ENCODE measurements at places on chromosomes 1 and 21.

GRCh38 chr1:97163591-97164275, 442.1 kb downstream of the PTBP2 start:
- DNase-seq, result no peak

DNA sequence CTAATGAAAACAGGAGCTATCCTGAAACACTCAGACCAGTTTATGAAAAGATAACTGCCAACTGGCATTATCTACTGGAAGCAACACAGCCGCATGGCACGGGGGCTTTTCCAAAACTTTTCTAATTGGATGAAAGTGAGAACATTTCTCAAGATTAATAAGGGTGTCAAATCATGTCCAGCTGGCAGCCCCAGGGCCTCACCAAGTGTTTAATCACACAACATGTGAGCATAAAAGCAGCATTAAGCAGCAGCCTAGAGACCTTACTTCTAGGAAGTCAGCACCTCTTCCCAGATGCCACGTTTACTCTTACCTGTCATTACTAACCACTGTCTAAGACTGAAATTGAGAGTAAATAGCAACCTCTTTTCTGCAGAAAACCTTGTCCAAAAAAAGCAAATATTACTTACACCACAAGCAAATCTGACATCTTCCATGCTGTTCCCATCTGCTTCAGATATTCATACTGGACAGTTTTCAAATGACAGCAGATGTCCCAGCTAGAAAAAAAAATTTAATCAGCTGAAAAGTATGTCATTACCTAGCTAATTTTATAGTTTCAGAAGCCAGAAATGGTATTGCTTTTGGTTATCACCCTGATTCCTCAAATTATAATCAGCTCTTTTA, 341.5 kb upstream of the ZP4 start:
- no peak for DNase-seq

- DNase-seq, result no peak
Measured at GRCh38 chr1:51624855-51625254, 8.0 kb downstream of the OSBPL9 start.

DNA sequence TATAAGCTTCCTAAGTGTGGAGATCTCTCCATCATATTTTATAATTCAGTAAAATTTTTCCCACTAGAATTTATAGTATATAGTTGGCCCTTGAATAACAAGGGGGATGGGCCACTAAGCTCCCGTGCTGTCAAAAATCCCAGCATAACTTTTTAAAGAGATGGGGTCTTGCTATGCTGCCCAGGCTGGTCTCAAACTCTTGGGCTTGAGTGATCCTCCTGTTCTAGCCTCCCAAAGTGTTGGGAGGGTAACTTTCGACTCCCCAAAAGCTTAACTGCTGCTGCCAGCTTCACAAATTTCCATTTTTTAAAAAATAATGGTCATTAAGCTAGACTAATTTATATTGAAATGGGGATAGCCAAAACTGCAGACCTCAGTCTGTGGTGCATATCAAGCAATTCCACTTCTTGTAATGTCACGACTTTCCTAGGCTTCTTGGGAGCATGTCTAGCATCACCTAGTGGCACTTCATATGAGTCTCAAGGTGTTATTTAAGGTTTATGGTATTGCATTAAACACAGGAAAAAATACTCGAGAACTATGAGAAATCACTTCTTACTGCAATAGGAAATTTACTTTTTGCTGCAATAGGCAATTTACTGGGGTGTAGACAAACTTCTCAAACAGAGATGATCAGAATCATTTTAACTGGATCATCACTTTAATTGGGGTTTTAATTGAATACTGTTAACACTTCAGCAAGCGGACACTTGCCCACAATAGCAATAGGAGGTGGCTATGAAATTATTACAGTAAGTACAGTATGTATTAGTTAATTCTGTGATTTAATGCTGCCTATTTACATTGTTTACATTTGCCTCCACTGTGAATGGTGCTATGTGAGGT, 19.3 kb upstream of the ACTA1 start:
- DNase-seq, result peak; percentile 15

- no peak for DNase-seq
Measured at GRCh38 chr1:42949312-42950115, 9.2 kb downstream of the SLC2A1 start.

- DNase-seq, result no peak
Measured at GRCh38 chr1:204988196-204988595, 54.8 kb upstream of the CNTN2 start.

DNA sequence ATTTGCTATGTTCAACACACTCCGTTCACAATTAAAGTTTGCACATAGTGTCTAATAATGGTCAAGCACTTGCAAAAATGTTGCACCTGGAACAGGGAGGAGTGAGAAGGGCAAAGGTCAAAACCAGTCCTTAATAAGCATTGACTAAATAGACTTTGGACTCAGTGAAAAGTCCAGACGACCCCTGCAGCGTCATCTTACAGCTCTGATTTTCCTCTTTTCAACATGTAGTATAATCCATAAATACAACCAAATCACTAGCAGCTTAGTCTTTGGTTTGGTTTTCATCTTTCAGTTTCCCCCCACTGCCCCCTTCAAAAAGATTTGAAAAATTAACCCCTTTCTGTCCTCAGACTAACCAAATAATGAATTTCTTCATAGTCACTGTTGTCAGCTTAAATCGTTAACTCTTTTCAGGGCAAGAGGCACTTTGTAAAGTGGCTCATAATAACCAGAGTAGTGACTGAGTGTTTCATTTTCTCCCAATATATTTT, 290.3 kb downstream of the PTPRC start:
- no peak for DNase-seq

- no peak for DNase-seq
Measured at GRCh38 chr1:119485201-119485600, 21.8 kb upstream of the HSD3B1 start.

DNA sequence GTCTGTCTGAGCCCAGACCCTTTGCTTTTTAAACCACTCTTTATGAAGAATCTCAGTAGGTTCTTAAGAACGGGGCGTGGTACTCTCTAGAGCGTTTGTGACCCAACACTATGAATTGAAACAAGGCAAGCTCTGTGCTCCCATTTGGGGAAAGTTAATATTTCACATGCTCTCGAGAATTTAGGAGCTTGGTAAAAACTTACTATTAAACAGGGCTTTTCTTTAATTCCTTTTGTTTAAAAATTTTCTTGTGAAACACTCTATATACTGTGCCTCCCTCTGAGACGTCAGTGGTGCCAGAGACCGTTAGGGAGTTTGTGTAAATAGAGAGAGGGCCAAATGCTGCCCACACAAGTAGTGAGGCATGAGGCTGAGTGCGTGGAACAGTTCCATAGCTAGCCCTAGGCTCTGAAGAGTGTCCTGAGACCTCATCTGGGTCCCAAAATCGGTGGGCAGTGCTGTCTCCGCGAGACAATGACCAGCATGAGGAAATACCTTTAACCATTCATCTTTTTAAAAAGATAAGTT, 144.7 kb downstream of the ROR1 start:
- no peak for DNase-seq

DNA sequence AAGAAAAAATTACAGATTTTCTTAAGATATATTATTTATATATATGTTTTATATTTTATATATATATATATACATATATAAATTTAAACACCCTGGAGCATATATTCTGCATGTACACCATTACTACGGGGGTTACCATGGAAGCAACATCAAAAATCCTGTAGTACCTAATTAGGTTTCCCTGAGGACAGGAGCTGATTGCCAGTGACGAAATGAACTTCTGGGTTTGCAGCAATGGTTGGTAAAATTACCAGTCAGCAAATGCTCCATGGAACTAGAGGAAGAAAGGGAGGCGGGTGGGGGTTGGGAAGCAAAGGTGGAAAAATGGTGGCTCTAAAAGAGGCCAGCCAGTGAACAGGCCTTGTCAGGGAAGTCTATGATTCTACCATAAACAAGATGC, 89.5 kb downstream of the KCNN3 start:
- no peak for DNase-seq

DNA sequence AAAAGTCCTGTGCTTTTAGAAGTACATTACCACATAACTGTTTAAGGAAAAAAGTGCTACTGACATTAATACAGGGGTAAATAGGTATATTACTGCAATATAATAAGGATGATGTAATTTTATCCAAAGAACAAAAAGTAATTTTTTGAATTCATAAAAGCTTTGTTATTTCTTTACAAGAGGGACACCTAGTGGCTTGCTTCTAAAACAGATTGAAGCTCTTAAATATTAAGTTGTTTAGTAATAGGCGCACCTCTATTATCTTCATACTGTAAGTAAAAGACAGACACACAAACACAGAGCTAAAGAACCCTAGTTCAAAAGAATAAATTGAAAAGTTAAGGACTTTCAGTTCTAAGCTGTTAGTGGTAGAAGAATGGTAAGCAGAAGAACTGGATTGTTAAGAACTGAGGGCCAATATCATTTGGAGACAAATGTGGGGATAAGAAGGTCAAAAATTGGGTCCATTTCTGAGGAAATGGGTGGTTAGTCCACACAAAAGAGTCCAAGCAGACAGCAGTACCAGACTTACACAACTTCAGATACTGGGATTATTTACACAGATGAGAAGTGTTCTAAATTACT, 15.4 kb downstream of the ZNHIT6 start:
- DNase-seq, result peak; percentile 86

DNA sequence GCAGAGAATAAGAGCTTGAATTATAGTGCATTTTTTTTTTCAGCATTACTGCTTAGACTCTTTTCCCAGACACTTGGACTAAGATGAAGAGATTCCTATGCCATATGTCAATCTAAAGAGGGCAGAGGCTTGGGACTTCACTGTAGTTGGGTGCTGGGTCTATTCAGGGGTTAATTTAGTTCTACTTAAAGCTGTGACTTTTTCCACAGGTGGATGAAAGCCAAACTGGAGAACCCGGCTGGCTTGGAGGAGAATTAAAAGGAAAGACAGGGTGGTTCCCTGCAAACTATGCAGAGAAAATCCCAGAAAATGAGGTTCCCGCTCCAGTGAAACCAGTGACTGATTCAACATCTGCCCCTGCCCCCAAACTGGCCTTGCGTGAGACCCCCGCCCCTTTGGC, 104.8 kb downstream of the ATP5PO start:
- no peak for DNase-seq

DNA sequence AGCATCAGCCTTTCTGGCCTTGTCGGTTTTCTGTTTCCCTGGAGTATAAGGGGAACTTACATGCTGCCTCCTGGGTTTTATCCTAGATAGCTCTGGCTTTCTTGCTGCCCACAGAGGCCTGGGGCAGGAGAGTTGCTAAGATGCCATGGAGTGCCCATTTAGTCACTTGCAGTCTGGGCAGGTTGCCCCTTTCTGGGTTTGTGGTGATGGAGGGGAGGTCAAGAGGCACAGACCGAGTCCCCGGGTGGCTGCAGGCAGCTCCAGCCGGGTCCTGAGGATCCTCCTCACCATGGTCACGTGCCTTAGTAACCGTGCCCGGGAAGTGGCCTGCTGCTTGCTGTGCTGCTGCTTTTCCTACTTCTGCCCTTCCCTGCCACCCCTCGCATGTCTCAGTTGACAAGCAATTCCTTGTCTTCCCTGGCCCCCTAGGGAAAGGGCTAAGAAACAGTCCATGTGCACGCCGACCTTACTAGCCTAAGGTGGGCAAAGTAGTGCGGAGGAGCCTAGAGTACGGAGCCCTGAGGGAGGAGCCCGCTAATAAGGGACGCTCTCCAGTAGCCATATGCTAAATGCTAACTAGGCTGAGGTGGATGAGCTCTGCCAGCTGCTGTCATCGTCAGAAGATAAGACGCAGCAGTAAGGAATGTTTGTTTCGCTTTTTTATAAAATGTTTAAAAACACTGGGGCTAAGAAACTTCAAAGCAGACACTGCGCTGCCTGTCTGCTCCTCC, 34.8 kb downstream of the CLCA1 start:
- no peak for DNase-seq

- DNase-seq, result no peak
Measured at GRCh38 chr1:82044111-82044510, 243.4 kb downstream of the ADGRL2 start.

DNA sequence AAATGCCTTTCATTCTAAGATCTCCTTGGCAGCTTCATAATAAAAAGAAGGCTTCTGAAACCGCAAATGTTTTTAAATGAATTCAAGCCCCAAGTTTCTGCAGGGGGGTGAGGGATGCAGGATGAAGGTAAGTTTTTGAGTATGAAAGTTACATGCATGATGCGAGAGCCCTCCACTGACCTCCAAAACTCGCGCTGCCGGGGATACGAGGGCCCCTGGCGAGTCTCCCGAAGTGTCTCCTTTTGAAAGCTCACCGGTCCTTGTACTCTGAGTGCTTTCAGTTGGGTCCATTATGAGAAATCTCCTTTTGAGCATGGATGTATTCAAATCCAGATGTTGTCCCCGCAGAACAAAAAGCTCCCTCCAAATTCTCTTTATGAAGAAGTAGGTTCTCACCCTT, 18.9 kb upstream of the ZC3H12A start:
- no peak for DNase-seq

- DNase-seq, result no peak
Measured at GRCh38 chr1:209876078-209876800, 48.5 kb downstream of the UTP25 start.

- no peak for DNase-seq
Measured at GRCh38 chr1:39566441-39567137, 10.0 kb downstream of the PABPC4 start.

DNA sequence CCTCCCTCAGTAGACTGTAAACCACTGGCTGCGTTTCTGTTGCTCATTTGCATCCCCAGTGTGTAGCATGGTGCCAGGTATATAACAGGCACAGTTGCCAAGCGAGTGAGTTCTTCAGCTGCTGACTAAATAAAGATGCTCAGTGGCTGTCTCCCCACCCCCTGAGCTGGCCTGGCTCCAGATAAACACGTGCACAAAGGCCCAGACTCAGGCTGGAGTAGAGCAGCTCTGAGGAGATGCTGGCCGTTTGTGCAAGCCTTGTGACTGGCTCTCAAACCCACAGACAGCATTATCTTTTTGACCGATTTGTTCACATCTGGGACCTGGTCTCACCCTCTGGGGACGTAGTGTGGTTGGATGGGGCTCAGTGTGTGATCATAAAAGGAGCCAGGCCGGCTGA, 7.1 kb downstream of the CHRNB2 start:
- DNase-seq, result no peak

DNA sequence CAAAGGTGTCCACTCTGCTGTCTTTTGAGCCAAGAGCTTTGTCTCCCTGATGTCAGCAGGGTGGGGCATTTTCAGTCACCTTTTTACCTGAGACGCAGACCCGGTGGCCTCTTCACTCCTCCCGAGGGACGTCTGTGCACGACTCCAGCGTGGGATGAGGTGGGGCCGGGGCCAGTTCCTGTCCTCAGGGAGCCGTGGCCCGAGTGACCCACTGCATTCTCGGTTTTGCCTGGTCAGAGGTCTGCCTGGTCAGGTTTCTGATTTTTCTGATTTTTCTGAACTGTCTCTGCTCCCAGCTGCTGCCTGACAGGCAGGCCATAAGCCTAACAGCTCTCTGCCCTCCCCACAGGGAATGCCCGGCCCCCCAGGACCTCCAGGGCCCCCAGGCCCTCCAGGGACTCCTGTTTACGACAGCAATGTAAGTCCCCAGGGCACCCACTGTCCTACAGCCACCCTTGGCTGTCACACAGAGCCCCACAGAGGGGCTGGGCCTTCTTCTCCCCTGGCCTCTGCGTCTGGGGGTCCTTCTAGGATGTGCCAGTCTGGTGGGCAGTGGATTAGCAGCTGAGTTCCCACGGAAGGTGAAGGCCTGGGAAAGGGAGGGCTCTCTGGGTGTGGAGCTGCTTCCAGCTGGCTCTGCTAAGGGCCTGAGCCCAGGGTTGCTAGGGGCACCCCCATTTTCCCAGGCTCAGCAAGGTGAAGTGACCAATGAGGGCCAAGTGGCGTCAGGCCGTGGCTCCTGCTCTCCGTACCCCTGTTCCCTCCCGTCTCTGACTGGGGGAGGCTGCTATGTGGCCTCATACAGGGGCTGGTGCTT, 45.9 kb downstream of the SLC19A1 start:
- no peak for DNase-seq

- DNase-seq, result peak; percentile 67
Measured at GRCh38 chr1:55214934-55215193, 300 bp downstream of the USP24 start.

GRCh38 chr1:22281521-22282363, 138.8 kb upstream of the WNT4 start:
- no peak for DNase-seq

All from adipocyte (in vitro differentiated cells).